ENCODE measurements at places on chromosomes 1 and 21.

GRCh38 chr1:162412002-162412401, at the start of gene SH2D1B:
SH2D1B (minus strand) TSS chr1:162412136; CDS start chr1:162412016, 120 bp downstream.
- DNase-seq: no peak

- no peak for DNase-seq
These were observed 5.1 kb downstream of the MINDY1 start for GRCh38 chr1:151001602-151002001.

DNA sequence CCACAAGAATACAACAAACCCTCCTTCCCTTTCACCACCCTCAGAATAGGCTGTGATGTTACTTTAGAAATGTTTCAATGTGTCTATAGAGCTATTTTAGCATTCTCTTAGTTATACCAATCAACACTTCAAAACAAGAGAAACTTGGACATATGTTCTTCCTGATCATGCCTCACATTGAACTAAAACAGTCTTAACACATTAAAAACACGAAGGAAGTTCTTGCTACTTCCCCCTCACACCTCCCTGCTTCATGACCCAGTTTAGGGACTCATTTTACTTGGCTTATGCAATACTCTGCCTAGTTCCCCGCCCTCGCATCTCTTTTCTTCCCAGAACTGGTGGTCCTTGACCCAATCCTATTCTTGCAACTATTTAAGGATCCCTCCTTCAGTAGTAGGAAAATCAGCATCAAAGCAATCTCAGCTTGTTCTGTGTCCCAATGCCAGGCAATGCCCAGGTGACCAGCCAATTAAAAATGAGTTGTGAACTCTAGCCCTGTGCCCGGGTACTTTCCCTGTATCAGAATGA, 408.8 kb upstream of the BEND5 start:
- DNase-seq: no peak

- DNase-seq: no peak
These were observed 96.1 kb upstream of the HIVEP3 start for GRCh38 chr1:42014823-42015222.

- peak; percentile 57 for DNase-seq
These were observed 3.3 kb downstream of the B3GALT2 start for GRCh38 chr1:193183019-193183627.

DNA sequence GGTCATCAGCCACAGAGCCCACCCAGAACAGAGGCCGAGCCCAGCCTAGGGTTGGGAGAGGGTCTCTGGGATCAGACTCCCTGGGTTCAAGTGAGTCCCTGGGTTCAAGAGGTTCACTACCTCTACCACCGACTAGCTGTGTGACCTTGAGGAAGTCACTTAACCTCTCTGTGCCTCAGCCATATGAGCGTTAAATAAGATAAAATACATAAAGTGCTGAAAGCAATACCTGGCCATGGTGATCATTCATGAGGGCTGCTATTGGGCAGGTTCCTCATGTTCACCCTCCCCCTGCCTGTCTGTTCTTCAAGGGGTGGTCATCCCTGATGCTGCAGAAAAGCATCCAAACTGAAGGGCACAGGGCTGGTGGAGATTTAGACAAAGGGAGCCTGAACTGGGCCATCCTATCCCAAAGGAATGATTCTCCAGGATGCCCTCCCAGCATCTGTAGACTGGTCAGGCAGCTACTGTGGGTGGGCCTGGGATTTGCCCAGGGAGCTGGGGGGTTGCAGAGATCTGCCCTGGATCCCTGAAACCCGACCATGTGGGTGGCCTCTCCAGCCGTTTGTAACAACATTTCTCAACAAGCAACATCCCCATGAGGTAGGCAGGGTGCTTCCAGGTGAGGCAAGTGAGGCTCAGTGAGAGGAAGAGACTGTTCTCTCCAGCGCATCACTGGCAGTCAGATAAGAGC, 196.6 kb downstream of the MATN1 start:
- DNase-seq: no peak

GRCh38 chr1:79594121-79594698, 587.7 kb upstream of the ADGRL4 start:
- DNase-seq: no peak

DNA sequence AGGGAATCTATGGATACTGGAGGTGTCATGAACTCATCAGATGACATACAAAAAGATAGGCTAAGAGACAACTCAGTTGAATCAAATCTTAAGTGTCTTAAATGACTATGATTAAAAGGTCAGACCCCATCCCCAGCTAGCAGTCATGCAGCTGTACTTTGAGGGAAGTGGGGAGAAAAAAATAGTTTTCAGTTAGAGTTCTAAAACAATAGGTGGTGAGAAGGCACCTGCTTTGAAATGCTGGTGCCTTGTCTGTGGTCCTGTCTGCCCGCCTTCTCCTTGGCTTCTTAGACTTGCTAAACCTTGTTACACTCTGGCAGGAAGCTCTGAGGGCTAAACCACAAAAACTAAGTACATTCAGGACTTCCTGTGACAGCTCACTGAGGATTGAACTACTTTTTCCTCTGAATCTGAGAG, 15.3 kb downstream of the CD2 start:
- no peak for DNase-seq

GRCh38 chr1:208203848-208204609, 40.2 kb downstream of the PLXNA2 start:
- DNase-seq: no peak

DNA sequence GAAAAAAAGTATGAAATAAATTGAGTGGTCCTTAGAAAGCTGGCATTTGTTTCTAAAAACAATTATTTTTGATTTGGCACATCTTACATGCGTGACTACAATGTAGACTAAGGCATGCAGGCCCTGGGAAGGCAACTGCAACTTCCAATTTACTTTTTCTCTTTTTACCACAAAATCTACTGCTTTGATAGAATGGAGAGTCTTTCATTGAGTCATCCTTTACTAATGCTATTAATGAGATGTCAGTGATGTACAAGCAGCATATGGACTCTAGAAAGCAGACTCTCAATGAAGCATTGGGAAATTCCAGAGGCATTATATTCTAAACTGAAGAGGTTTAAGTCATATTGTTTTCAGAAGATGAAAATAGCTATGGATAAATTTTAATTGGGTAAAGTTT, 29.6 kb upstream of the PRRX1 start:
- DNase-seq: no peak

DNA sequence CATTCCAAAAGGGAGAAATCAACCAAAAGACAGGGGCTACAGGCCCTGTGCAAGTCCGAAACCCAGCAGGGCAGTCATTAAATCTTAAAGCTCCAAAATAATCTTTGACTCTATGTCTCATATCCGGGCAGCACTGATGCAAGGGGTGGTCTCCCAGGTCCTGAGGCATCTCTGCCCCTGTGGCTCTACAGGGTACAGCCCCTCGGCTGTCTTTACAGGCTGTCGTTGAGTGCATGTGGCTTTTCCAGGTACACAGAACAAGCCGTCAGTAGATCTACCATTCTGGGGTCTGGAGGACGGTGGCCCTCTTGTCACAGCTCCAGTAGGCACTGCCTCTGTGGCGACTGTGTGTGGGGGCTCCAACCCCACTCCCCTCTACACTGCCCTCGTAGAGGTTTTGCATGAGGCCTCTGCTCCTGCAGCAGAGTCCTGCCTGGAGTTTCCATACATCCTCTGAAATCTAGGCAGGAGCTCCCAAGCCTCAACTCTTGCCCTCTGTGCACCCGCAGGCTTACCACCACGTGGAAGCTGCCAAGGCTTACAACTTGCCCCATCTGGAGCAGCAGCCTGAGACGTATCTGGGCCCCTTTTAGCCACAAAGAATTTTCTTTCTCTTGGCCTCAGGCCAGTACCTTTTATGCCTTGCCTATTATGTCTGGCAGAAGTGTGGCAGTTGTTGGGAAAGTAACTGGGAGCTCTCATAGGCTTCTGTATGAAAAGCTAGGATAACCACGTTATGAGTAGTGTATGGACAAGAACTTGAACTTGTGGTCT, 52.5 kb downstream of the POU2F1 start:
- no peak for DNase-seq

GRCh38 chr1:119968068-119968492, 71.8 kb upstream of the ADAM30 start:
- DNase-seq: peak; percentile 35

GRCh38 chr1:64126581-64126980, 76.8 kb upstream of the UBE2U start:
- no peak for DNase-seq

GRCh38 chr1:8437347-8437746, 119.4 kb downstream of the SLC45A1 start:
- peak; percentile 80 for DNase-seq

GRCh38 chr1:234598974-234599616, 10.9 kb downstream of the IRF2BP2 start:
- DNase-seq: no peak

DNA sequence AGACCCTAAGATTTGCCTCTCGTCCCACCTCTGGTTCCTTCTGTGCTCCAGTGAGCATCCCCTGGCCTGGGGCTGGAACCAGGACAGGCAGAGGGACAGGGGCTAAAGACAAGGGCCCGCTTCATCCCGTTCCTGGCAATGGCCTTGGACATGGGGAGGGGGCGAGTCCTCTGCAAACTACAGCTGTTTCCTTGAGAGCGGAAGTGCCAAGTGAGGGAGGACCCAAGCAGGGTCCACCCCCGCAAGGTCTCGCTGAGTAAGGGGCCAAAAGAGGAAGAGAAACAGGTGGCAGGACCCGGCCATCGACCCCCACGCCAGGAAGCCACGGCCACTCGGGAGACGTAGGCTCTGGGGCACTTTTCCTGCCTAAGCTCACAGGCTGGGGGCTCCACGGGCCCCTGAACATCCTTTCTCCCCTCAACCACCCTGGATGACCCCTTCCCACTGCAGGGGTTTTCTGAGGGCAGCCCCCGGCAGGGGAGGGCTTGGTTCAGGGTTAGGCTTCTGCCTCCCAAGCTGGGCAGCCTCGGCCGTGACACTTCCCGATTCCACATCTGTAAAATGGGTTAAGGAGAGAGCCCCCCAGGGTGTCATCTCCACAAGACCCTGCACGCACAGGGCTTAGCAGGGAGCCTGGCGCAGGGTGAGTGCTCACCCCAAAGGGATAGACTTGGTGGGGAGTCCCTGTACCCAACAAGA, 17.9 kb upstream of the PLEKHG5 start:
- DNase-seq: no peak

- DNase-seq: no peak
These were observed 78.7 kb downstream of the PAPPA2 start for GRCh38 chr1:176541663-176542062.

DNA sequence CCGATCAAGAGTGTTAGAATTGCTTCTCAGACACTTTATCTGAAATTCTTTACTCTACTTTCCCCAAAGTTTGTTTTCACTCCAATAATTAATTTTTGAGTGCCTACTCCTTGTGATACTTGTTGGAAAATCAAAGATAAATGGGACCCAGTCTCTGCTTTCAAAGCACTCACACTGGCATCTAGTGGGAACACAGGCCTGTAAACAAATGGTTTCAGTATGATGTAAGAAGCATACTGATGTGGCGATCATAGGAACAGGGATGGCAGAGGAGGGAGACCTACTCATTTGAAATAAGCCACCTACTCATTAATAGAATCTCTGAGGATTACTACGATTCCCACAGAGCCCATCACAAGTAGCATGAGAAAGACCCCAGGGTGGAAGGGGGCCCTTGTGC, 273.7 kb upstream of the ST6GALNAC5 start:
- DNase-seq: no peak

- DNase-seq: no peak
These were observed 13.3 kb downstream of the PTP4A2 start for GRCh38 chr1:31924839-31925238.

GRCh38 chr21:34182436-34182835, 109.1 kb downstream of the MRPS6 start:
- no peak for DNase-seq

DNA sequence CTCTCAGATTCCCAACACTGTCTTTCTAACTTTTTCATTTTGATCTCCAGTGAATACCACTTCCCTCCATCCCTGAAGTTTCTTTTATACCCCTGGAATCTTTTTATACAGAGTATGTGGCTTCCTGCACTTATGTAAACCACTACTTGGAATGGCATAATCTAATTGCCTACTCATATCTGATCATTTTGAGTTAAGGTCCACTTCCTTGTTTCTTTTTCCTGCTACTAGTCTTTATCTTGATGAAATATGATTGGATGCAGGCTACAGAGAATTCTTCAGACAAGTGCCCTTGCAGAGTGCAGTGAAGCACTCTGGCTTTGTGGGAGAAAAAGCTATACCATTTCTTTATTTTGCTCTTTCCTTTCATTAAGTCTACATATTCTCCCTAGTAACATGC, 325.3 kb upstream of the ADAMTS5 start:
- DNase-seq: no peak

- no peak for DNase-seq
These were observed 3.9 kb upstream of the CD247 start for GRCh38 chr1:167522246-167522645.

GRCh38 chr1:204286831-204287421, 72.8 kb downstream of the PLEKHA6 start:
- DNase-seq: no peak

DNA sequence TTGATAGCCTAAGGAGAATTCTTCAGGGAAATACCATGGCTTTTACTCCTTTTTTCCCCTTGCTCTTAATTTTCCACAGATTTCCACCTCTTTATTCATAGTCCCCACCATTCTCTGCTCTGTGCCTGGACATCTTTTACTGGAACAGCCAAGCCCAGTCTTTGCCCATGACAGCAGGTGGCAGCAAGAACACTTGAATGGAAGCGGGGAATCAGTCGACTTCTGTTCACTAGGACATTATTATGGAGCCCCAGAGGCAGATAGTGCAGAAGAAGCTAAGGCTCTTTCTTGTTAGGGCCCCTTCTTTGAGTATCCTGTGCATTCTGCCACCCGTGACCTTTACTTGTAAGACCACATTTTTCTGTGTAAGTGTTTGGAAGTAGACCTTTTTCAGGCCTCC, 6.3 kb downstream of the OR14I1 start:
- DNase-seq: no peak

- DNase-seq: peak; percentile 89
These were observed 51.7 kb downstream of the SH3GLB1 start for GRCh38 chr1:86756062-86756406.

- no peak for DNase-seq
These were observed 460 bp upstream of the ADORA1 start for GRCh38 chr1:203126866-203127665.

DNA sequence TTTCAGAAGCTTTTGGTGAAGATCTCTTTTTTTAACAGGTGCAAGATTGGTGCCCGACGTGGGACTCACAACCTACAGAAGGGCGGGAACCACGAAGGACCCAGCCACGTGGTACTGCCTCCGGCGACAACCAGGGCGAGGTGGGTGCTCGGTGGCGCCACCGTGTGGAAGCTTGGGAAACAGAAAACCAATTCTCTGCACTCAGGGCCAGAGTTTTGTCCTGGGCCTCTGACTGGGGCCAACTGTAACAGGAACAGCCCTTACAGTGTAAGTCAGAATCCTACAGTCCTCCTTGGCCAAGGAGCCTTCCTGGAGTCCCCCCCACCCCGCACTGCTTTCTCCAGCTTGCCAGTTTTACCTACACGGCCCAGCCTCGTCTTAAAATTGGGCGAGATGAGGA, 11.6 kb upstream of the S100A7A start:
- DNase-seq: no peak

GRCh38 chr1:68293609-68294366, 61.5 kb upstream of the WLS start:
- no peak for DNase-seq

All from NCI-H1436 (cell line).